IMR-90 (cell line): ENCODE measurements at places on chromosomes 4 and X. TPM values are rescaled to one million over a fixed set of nuclear protein-coding genes. Genes with fewer than 3 reads are reported as not detected.

Gene GAK
- 34.4 and 133 TPM in 2 replicates for total RNA-seq

Gene CSN1S1
- total RNA-seq: not detected in 2 replicates

Gene VGLL1
- total RNA-seq: not detected in 2 replicates

Gene PNMA6E
- total RNA-seq: not detected in 2 replicates

Gene CTAG1B
- not detected in 2 replicates for total RNA-seq

Gene DDIT4L
- total RNA-seq: 3.9 and 7.8 TPM in 2 replicates

Gene EVC
- 15.3 and 16.8 TPM in 2 replicates for total RNA-seq

Gene BTC
- not detected in 2 replicates for total RNA-seq

Gene TLR10
- not detected in 2 replicates for total RNA-seq

DNA sequence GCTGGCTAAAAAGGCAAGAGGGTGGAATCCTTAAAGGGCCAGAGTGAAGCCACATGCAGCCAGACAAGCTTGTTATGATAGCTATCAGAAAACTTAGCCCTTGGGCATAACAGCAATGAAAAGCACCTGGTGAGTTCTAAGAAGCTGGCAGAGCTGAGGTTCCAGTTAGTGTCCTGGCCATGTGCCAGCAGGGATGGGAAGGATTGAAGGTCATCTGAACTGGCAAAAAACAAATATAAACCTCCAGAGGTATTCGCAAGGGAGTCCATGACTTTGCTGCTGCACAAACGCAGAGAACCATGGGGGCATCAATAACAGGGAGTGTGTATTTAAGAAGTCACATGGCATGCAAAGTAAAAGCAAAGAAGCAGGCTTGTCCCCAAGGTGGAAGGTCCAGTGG, 208.9 kb downstream of the FAM47A start:
- no peak overlapping the region for H3K27ac ChIP-seq
- H3K4me1 ChIP-seq: no peaks in the 10 kb centered on the region
- no peaks in the 10 kb centered on the region for H3K27me3 ChIP-seq
- H3K4me3 ChIP-seq: no peak overlapping the region

GRCh38 chr4:84324303-84325245, 174.5 kb downstream of the NKX6-1 start:
- H3K4me3 ChIP-seq: no peak overlapping the region
- H3K27me3 ChIP-seq: no peaks in the 10 kb centered on the region
- H3K4me1 ChIP-seq: no peaks in the 10 kb centered on the region
- no peak for DNase-seq

GRCh38 chrX:142186103-142186502, 19.0 kb downstream of the MAGEC2 start:
- DNase-seq: no peak
- no peaks in the 10 kb centered on the region for H3K4me1 ChIP-seq
- no peak overlapping the region for H3K4me3 ChIP-seq
- no peak overlapping the region for H3K27ac ChIP-seq

- peak; percentile 4 for DNase-seq
- H3K27ac ChIP-seq: no peak overlapping the region
- no peaks in the 10 kb centered on the region for H3K36me3 ChIP-seq
- no peak overlapping the region for H3K4me3 ChIP-seq
- H3K27me3 ChIP-seq: no peaks in the 10 kb centered on the region
These were observed 62.2 kb downstream of the FMR1NB start for GRCh38 chrX:148043271-148043855.

GRCh38 chr4:12729384-12729783, 754.8 kb downstream of the RAB28 start:
- H3K4me1 ChIP-seq: no peaks in the 10 kb centered on the region
- no peak overlapping the region for H3K27ac ChIP-seq
- no peaks in the 10 kb centered on the region for H3K36me3 ChIP-seq

- H3K27me3 ChIP-seq: peaks cover 1% of the 10 kb centered on the region; the same call in 1 of the 2 replicates
- H3K4me1 ChIP-seq: peaks cover 7% of the 10 kb centered on the region
- no peaks in the 10 kb centered on the region for H3K36me3 ChIP-seq
- H3K4me3 ChIP-seq: no peak overlapping the region
These were observed 84.0 kb upstream of the TRIM2 start for GRCh38 chr4:153120235-153120634.

GRCh38 chr4:56981795-56982201, 3.1 kb downstream of the POLR2B start:
- H3K4me1 ChIP-seq: no peaks in the 10 kb centered on the region
- H3K4me3 ChIP-seq: no peak overlapping the region
- no peaks in the 10 kb centered on the region for H3K27me3 ChIP-seq
- peak; percentile 69 for DNase-seq

DNA sequence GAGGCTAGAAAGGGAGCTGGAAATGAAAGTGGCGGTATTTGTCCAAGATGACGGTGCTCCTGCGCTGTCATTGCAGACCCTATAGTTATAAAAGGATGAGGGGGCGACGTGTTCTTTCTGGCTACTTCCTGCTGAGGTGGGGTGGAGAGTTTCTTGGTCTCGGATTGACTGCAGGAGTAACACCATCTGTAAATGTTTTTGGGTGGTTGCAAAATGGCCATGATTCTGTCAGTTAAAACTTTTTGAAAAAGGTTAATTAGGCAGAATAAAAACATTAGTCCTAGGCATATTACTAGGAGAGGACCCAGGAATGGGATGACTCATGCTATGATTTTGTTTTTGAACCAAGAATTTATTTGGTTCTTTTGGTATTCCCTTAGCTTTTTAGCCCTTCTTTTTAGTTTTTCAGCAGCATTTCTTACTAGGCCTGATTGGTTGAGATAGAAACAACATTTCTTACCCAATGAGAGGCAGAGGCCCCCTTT, 53.1 kb downstream of the USP11 start:
- DNase-seq: peak; percentile 5
- H3K36me3 ChIP-seq: no peaks in the 10 kb centered on the region
- H3K27ac ChIP-seq: no peak overlapping the region
- peaks cover 19% of the 10 kb centered on the region for H3K27me3 ChIP-seq

GRCh38 chr4:46506876-46507275, 116.9 kb upstream of the GABRA2 start:
- H3K36me3 ChIP-seq: no peaks in the 10 kb centered on the region
- no peak overlapping the region for H3K27ac ChIP-seq
- H3K27me3 ChIP-seq: no peaks in the 10 kb centered on the region
- no peaks in the 10 kb centered on the region for H3K4me1 ChIP-seq

DNA sequence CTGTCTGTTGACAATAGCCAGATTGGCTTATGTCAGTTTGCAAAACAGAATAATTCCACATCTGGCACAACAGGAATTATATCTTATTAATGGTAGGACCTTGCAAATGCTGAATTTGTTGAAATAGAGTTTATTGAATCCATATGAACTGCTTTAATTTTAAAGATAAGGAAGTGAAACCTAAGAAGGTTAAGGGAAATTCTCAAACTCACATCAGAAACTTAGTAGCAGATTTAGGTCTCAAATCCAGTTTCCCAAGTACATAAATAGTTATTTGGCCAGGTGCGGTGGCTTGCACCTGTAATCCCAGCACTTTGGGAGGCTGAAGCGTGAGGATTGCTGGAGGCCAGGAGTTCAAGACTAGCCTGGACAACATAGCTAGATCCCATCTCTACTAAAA, 117.1 kb downstream of the HNRNPD start:
- no peak for DNase-seq
- H3K27ac ChIP-seq: no peak overlapping the region
- no peaks in the 10 kb centered on the region for H3K4me1 ChIP-seq
- H3K36me3 ChIP-seq: no peaks in the 10 kb centered on the region
- H3K4me3 ChIP-seq: no peak overlapping the region

DNA sequence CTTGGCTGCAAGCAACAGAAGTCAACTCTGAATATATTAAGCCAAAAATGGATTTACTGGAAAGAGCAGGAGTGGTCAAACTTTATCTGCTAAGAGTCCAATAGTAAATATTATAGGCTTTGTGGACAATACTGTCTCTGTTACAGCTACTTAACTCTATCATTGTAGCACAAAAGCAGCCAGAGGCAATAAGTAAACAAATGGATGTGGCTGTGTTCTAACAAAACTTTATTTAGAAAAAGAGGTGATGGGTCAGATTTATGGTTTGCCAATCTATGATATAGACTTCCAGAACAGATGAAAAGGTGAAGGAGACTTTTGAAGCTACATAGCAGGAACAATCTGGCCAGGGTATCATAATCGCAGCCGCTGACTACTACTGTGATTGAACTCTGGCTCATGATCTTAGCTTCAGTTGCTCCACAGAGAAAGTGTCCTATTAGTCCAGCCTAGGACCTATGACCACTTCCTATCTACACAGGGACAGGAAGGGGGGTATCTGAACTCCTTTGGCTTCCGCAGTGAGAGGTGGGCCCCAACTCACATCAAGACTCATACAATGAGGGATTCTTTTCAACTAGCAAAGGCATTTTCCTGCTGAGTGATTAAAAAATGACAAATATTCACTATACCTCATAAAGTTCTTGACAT, 154.9 kb downstream of the ATG4A start:
- no peak overlapping the region for H3K4me3 ChIP-seq
- H3K36me3 ChIP-seq: no peaks in the 10 kb centered on the region
- H3K27me3 ChIP-seq: peaks cover 8% of the 10 kb centered on the region
- H3K4me1 ChIP-seq: no peaks in the 10 kb centered on the region
- no peak for DNase-seq

- no peaks in the 10 kb centered on the region for H3K4me1 ChIP-seq
- H3K27me3 ChIP-seq: no peaks in the 10 kb centered on the region
- H3K27ac ChIP-seq: no peak overlapping the region
- no peaks in the 10 kb centered on the region for H3K36me3 ChIP-seq
These were observed 552.6 kb downstream of the INPP4B start for GRCh38 chr4:142293536-142293935.

DNA sequence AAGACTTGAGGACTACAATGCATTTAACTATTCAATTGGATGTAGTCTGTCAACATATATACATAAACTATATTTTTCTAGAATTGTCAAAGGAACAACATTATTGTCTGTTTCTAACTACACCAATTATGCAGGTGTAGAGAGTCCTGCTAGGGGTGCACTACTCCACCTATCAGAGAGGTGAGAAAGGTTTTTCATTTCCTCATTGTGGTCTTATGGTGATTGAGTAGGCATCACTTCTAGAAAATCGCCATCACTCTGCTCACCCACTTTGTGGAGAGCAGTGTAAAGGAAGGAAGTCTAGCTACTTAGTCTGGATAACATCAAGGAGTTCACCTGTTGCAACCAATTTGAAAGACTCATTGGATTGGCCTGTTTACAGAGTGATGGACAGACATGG, 4.4 kb upstream of the ADH1C start:
- no peak overlapping the region for H3K27ac ChIP-seq
- H3K4me3 ChIP-seq: no peak overlapping the region
- no peaks in the 10 kb centered on the region for H3K36me3 ChIP-seq
- H3K4me1 ChIP-seq: peaks cover 6% of the 10 kb centered on the region; the same call in 1 of the 2 replicates
- no peak for DNase-seq
- H3K27me3 ChIP-seq: no peaks in the 10 kb centered on the region

DNA sequence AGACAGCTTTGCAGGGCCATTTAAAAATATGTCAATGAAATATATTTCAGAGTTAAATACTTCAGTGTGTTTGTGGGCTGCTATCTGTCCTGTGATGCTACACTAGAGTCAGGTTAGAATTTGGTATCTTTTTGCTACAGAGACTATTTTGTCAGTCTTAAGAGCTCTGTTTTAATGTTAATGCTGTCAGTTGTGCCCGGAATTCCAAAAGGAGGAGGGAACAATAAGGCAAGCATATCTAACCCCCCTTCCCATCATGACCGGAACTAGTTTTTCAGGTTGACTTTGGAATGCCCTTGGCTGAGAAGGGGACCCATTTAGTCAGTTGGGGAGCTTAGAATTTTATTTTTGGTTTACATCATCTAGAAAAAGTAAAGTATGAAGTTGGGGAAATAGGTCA, 34.9 kb upstream of the SLC25A4 start:
- H3K27me3 ChIP-seq: peaks cover 2% of the 10 kb centered on the region; the same call in 1 of the 2 replicates
- H3K4me1 ChIP-seq: peaks cover 3% of the 10 kb centered on the region; the same call in 1 of the 2 replicates
- no peak for DNase-seq
- H3K4me3 ChIP-seq: no peak overlapping the region
- no peak overlapping the region for H3K27ac ChIP-seq
